ENCODE measurements at places on chromosomes 3 and 15.

GRCh38 chr3:99645277-99646106, 7.1 kb downstream of the COL8A1 start:
- DNase-seq: no peak

DNA sequence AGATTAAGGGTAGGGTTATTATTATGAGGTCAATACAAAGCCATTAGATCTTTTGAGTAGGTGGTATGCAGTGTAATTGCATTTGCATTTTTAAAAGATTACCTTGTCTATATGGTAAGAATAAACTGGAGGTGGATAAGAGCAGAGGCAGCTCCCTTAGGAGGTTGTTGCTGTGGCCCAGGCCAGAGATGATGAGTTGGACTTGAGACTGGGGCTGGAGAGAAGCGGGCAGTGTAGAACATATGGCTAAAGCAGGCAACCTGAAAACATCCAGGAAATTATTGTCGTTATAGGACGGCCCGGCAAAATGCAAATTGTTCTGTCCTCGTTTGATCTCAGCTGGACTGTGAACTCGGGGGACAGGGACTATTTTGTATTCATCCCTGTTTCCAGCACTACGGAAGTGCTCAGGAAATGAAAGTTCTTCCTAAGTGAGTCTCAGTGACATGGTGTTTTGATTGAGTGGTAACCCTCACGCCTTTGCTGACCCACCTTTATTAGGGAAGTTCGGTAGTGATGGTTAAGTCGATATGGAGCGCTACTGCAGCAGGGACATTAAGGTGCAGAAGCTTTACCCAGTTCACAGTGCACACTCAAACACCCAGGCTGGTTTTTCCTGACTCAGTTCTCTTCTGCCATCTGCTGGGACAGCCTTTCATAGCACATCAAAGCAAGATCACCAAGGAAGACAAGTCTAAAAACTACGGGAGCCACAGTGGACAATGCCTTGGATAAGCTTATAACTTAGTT, 27.2 kb upstream of the VPS33B start:
- DNase-seq: peak; percentile 58

DNA sequence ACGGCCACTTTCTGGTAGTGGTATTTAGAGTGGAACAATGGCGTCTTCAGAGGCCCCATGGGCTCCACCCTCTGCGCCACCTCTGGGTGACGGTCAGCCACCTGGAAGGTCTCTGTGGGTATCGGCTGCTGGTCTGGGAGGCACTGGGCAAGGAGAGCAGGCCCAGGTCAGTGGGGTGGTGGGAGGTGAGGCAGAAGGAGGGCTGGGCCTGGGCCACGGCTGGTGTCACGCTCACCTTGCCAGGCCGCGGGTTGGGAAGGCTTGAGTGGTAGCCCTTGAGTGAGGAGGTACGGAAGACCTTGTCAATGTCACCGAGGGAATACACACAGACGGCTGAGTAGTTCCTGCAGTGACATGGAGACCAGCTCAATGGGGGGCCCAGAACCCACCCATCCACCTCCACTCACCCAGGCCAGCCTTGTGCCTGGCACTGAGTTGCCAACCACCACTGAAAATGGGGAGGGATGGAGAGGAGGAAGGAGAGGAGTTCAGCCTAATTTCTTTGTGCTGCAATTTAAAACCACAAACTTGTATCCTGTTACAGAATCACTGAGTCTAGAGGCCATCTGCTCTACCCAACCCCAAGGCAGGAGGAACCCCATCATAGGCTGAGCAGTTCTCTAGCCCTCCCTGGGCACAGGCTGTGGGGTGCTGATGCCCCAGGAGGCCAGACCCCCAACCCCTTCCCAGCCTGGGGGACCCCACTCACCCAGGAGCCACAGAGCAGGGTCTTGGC, 19.0 kb downstream of the SEMA7A start:
- no peak for DNase-seq

GRCh38 chr3:194671900-194672808, at the start of gene LSG1:
LSG1 (minus strand) TSS chr3:194672191; CDS start chr3:194672162, 29 bp downstream.
- peak; percentile 98 for DNase-seq

- DNase-seq: peak; percentile 94
Measured at GRCh38 chr3:188796122-188796631, 375.6 kb upstream of the TPRG1 start.

GRCh38 chr3:167091226-167091625, 288.9 kb downstream of the ZBBX start:
- DNase-seq: no peak

GRCh38 chr3:67559029-67559605, 95.3 kb downstream of the SUCLG2 start:
- no peak for DNase-seq

GRCh38 chr15:90750186-90750585, 33.0 kb downstream of the BLM start:
- DNase-seq: no peak

DNA sequence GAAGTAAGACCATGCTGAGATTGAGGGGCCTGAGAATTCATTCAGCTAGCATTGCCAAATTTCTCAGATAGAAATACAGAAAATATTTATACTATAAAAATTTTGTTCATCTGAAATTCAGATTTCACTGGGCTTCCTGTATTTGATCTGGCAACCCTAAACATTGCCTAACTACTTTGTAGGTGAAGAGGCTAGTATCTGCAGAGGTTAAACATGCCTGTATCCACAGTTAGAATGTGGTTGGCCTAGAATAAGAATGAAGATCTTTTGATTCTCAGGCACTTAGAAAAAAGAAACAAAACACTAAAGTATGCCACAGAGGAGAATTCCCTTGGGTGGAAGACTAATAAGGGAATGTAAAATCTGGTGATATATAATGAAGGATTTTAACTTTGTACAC, 189.0 kb downstream of the DIPK2A start:
- no peak for DNase-seq

DNA sequence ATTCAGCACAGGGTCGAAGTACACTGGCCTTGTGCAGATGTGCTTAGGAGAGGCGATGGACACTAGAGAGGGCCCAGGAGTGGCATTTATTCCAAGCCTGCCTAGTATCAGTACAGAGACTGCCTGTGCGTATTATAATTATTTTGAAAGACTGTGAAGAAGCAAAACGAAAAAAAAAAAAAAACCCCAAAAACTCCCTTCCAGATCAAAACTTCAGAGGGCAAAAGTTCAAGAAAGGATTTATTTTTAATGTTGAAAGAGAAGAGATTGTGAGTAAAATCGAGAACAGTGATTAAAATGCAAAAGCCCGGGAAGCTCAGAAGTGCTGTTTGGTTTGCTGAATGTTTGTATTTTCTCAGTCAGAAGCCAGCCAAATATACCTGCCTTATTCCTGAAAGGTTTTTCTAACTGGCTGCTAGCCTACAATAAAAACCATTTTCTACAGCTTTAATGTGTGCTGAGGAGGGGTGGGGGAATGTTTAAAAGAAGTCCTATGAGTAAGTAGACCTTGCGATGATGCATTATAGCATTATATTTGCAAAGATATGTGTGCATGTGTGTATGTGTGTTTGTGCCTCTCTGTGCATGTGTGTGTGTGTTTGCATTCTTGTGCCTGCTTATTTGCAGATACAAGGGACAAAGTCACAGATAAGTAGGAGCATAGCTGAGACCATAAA, 19.3 kb upstream of the LZTFL1 start:
- DNase-seq: no peak

GRCh38 chr3:74129611-74130010, 484.8 kb downstream of the CNTN3 start:
- no peak for DNase-seq

- DNase-seq: no peak
Measured at GRCh38 chr15:59255680-59256336, 49.2 kb downstream of the LDHAL6B start.

DNA sequence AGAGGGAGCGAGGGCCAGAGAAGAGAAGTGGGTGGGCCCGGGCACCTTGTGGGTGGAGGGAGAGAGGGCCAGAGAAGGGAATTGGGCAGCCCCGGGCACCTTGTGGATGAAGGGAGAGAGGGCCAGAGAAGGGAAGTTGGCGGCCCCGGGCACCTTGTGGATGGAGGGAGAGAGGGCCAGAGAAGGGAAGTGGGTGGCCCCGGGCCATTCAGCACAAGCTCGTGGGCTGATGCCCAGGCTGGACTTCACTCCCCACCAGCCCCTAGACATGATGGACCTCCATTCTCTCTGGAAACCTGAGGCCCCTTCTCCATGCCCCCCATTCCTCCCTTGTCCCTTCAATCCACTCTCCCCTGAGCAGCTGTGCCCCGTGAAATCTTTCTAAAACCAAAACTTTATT, 15.8 kb downstream of the DUSP7 start:
- no peak for DNase-seq

- no peak for DNase-seq
Measured at GRCh38 chr3:60096403-60096802, 1046.6 kb upstream of the CFAP20DC start.

- DNase-seq: peak; percentile 7
Measured at GRCh38 chr3:110903771-110904519, 167.7 kb upstream of the NECTIN3 start.

DNA sequence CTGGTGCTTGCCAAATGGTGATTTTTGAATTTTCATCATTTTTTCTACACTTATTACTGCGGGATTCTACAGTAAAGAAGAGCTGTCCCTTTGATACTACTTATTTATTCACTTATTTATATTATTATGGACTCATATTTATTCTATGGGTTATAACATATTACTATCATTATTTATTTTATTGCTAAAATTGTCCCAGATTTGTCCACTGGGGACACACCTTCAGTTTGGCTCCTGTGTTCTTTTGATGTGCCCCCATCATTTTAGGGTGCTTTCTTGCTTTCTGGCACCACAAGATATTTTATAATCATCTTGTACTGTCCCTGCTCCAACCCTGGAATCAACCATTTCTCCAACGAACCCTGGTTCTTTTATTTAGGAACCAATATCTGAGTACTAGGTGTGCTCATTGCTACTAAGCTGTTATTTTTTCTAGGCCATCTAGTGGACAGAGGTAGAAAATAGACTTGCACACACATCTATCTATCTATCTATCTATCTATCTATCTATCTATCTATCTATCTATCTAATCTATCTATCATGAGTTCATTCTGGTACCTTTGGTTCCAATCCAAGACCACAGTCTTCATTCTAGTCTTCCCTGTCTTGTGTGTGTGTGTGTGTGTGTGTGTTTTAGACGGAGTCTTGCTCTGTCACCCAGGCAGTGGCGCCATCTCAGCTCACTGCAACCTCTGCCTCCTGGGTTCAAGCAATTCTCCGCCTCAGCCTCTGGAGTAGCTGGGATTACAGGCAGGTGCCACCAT, 16.0 kb downstream of the SLC22A14 start:
- no peak for DNase-seq

DNA sequence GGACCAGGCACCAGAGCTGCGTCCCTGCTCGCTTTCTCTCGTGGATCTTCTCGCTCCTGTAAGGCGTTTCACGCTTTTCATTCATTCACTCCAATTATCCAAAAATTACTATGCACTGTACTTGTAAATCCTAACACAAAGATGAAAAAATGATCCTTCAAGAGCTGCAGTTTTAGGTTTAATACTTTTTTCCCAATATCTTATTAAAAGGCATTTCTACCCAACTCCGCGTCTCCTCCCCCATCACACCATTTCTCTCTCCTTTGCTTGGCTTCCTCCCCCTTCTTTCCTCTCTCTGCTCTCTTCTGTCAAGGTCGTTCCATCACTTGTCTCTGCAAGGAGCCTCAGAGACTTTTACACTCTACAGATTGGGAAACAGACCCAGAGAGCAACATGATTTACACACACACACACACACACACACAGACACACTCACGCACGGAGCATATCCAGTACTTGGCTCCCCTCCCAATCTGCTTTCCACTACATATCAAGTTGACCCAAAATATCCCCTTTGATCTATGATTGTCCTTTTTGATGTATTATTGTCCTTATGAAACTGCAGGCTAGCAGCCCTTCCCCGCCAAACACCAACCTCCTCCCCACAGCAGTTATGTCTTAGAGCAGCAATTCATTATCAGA, 479 bp upstream of the CLDN1 start:
- peak; percentile 68 for DNase-seq

GRCh38 chr3:138935863-138936740, 10.8 kb downstream of the FOXL2 start:
- DNase-seq: peak; percentile 74

DNA sequence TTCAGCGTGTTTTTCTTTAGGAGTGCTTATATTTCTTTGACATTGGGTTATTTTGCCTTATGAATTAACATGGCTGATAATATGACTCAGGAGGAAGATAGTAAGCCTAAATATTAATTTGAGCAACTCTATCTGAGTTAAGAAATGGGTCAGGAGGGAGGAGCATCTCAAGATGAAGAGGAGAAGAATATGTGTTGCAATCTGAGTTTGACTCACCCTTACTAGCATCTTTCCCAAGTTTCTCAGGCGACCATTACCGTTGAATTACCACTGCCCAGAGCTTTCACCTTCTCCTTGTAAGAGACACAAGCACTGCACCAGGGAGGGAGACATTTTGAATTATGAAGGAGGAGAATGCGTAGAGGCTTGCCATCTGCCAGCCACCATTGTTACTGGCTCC, 138.3 kb upstream of the MYRIP start:
- no peak for DNase-seq

GRCh38 chr3:188146219-188146618, 7.7 kb upstream of the LPP start:
- DNase-seq: no peak

- DNase-seq: no peak
Measured at GRCh38 chr3:60463685-60464084, 787.6 kb downstream of the FHIT start.

Measured in muscle of back (tissue), 13 donors.